ENCODE measurements at places on chromosomes 4 and X.
A peak's percentile ranks its signal among the peaks of the same experiment; 100 is the strongest.

DNA sequence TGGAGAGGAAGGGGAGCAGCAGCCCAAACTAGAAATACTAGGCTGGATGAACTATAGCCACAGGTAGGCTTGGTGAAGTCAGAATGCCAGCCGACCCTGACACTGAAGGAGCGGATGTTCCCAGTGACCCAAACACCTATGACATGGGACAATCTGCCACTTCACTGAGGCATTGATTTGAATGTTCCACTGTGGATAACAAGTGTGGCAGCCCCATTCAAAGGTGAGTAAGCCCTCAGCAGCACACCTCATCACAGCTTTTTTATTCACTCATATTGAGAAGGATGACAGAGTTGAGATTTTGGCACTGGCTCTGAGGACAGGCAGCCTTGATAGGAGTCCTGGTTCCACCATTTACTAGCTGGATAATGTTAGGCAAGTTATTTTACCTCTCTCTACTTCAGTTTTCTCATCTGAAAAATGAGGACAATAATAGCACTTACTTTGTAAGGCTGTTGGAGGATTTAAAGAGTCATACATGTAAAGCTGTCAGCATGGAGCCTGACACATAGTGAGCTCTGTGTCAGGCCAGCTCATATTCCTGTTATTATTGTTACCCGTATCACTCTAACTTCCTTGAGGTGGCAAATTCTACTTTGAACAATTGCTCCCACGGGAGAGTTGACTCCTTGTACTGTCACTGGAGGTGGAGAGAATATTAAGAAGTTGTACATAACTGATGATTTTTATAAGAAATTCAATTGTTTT is 114.6 kb downstream of the RASL11B start:
- DNase-seq, result no peak

DNA sequence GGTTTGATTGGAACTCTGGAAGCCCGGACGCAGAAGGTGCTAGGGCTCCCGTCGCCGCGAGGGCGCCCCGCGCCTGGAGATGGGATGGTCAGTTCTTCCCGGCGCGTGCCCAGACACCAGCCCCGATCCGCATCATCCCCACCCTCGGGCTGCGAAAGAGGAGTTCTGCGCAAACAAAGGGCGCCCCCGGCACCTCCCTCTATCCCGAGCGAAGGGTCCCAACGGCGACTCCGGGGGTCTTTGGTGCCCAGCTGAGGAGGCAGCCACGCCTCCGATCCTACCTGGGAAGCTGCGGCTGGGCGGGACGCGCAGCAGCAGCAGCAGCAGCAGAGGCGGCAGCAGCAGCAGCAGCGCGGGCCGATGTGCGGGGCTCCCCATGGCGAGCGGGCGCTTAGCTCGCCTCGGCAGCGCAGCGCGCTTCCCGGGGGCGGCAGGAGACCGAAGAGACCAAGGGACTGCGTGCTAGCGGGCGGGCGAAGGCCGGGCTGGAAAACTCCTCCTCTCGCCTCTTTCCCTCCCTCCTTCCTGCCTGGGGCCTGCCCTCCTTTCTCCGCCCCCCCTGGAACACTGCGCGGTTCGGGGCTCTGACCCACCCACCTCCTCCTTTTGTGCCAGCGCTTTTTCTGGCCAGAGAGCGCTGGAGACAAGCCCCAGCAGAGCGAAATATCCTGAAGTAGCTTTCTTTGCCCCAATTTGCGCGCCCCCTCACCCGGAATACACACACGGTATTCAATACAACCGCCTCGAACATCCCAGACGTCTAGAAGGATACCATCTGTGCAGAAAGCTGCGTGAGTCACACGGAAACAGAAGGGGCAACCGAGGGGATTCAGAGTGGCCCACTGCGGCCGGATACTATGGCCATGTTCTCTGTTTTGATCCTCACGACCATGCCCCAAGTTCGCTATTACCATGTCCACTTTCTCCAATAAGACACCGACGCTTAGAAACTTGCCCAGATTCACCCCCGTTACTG is at the start of gene SRPX:
TSS of gene SRPX (minus strand) at position 457 of the 976 bp plus-strand sequence. CDS start at position 378, 79 bp downstream.
- no peak for DNase-seq

DNA sequence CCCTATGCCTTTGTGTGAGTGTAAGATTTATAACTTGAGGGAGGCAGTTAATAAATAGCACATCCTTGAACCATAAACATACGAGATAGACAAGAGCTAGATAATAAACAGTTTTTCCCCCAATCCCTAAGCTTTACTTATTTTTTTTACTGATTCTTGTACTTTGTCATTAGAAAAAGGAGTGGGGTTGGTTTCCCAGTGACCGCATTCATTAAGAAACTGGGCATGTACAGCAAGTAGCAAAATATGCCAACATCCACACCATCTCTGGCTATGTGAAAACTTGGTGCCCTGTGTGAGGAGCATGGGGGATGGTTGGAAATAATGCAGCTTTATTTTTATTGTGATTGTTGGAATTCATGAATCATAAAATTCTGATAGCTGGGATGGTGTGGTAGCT is 176.2 kb downstream of the CBR4 start:
- DNase-seq, result no peak

DNA sequence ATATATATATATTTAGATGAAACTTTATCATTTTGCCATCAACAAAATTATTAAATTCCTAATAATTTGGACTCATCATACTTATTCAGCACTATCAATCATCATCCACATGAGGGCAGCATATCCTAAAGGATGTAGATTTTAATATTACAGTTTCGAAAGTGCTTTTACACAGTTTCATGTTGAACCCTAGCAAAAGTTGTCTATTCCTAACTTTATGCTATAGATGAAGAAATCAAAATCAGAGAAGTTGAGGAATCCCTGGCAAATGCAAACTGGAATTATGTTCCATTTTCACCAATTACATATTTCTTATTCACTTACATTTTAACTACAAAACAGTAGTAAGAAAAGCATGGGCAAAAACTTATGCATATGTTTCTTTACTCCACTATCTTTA is 36.6 kb upstream of the UGT2A1 start:
- no peak for DNase-seq

- DNase-seq, result no peak
Observed at GRCh38 chr4:66572949-66573348, 902.7 kb upstream of the EPHA5 start.

DNA sequence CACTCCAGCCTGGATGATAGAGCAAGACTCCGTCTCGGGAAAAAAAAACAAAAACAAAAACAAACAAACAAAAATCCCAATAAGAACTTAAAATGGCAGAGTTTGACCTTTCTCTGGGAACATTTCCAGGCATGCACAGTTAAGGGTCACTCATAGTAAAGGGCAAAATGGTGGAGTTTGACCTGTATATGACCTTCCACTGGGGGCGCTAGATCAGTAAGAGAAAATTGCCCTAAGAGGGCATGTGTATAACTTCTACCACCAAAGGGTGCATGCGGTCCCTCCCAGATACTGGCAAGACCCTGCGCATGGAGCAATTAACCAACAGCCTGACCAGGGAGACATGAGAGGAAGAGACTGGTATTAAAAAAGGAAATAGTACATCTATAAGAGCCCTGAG is 177.2 kb downstream of the MOSPD2 start:
- DNase-seq, result no peak

DNA sequence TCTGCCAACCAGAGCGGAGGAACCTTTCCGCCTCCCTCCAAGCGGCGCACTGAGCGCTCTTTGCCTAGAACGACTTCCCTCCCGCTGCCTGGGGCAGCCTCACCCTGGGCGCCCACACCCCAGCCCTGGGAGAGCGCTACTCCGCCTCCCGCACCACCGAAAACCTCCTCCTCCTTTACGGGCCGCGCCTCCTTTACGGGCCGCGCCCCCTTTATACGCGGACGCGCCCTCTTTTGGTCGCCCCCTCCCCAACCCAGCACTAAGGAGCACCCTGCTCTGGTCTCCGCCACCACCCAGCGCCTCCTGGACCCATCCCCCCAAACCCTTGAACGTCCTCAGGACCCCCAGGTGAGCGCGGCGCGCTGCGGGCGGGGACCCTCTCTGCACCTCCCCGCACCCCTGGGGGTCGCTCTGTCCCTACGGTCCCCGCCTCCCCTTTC is 586 bp upstream of the NSG1 start:
- no peak for DNase-seq

DNA sequence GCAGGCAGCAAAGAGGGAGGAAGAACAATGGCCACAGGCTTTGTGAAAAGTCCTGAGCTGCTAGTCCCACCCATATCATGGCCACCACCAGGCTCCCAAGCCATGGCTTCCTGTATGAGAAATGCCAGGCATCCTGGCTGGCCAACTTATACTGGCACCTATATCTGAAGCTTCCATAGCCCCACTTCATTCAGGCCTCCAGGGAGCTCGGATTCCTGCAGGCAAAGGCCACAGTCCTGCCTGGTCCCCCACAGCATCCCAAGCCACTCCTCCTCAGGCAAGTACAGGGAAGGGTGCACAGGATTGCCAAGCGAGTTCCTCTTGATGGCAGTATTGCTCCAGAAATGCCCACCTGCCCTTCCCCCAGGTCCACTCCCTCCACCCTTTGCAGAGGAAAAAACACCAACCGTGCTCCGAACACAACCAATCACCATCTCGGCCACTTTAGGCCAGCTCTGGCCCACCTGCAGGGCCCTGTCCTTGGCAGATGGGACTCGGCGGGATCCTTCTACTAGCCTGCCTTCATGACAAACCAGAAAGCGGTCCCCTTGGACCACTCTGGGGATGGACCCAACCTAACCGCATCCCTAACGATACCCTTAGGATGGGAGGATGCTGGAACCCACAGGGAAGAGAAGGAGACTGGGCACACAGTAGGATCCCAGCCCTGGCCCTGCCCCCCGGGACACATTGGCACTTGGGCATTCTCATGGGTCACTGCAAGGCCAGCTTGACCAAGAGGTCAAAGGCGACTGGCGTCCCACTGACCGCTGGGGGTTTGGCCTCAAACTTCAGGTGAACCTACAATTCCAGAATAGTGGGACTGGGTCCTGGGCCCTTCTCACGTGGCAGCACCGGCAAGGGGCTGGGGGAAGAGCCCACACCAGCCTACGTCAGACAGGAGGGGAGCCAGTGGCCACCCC is 220.4 kb upstream of the AGTR2 start:
- DNase-seq, result no peak

GRCh38 chr4:134777606-134778005 is 576.0 kb upstream of the PABPC4L start:
- DNase-seq, result no peak

DNA sequence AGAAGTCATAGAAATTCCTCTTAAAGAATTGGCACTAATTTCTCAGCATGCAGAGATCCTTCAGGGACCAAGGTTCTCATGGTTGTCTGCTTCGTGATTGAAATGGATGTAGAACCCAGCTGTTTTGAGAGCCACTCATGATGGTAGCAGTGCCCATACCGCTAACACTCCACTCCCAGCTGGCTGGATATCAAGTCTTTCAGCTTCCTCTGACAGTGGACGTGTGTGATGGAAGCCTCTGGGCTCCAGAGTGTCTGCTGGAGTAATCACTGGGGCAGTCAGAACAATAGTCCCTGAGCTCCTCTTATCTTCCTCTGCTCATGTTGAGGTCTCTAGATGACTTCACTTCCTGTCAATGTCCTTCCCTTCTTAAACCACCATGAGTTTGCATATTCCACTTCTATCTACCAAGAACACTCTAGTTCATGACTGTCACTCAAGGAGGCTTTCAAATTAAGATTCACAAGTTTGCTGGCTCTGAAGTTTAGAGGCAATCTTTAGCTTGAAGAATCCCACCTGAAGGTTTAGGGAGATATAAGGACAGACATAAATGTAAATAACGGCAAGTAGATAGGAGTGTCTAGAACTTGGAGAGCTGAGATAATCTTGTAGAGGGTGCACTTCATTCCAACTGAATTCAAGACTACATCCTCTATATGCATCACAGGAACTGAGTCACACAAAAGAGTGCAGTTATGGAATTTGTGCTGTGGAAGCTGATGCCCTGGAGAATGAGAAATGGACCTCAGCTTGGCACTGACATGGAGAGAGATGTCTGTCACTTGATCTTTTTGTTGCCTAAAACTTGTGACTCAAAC is 64.5 kb upstream of the WDR1 start:
- DNase-seq, result peak; percentile 18

GRCh38 chr4:169657470-169658107 is 37.2 kb downstream of the CLCN3 start:
- DNase-seq, result no peak

- no peak for DNase-seq
Observed at GRCh38 chrX:104953251-104953650, 267.2 kb downstream of the TEX13A start.

DNA sequence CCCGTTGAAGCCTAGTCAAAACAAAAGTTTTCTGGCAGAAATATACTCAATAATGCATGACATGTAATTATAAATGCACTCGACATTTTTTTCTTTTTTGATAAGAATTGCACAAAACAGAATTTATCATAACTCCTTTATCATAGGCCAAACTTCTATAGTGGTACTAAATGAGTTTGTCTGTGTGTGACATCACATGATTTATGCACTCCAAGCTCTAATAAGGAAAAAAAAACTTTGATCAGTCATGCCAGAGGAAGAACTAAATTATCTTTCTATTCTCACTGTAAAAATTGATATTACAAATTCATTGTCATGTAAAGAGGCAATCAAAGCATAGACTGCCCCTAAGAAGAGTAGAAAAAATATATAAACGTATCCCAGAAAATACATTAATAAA is 112.4 kb upstream of the NOCT start:
- no peak for DNase-seq

GRCh38 chr4:140672416-140672815 is 83.8 kb downstream of the TBC1D9 start:
- no peak for DNase-seq

GRCh38 chr4:79330720-79331119 is 4.9 kb upstream of the NAA11 start:
- no peak for DNase-seq

DNA sequence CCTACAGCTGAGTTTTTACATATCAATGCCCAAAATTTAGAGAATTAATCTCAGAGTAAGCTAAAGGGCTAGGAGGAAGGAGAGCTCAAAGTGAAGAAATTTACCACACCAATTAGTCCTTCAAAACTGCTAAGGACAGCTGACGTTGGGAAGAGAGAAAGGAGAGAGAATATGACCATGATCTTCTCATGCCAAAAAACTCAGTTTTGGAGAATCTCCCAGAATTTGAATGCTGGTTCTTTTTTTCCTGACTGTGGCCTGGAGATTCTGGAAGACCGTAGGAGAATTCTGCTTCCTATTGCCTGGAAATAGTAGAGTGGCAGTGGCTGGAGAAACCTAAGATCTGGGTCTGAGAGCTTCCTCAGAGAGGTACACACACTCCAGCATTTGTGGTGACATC is 834.4 kb upstream of the SLIT2 start:
- no peak for DNase-seq

- DNase-seq, result no peak
Observed at GRCh38 chr4:79852305-79852730, 220.7 kb downstream of the ANTXR2 start.

GRCh38 chr4:14837860-14838259 is 164.4 kb upstream of the CPEB2 start:
- DNase-seq, result no peak

DNA sequence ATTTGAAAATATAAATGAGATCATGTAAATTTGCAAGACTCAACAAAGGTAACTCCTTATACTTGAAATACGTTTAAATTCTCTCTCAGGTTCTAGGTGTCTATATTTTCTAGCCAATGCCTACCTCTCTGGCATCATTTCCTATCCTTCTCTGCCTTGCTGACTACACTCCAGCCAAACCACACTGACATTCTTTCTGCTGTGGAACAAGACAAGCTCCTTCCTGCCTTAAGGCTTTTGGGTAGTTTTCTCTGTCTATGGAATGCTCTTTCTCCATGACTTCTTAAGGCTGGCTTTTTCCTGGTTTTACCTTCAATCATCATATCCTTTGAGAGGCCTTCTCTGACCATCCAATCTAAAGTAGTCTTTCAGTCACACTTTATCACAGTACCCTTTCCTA is 201.0 kb downstream of the SPRY1 start:
- no peak for DNase-seq
